ENCODE measurements at places on chromosomes 6 and 20.

DNA sequence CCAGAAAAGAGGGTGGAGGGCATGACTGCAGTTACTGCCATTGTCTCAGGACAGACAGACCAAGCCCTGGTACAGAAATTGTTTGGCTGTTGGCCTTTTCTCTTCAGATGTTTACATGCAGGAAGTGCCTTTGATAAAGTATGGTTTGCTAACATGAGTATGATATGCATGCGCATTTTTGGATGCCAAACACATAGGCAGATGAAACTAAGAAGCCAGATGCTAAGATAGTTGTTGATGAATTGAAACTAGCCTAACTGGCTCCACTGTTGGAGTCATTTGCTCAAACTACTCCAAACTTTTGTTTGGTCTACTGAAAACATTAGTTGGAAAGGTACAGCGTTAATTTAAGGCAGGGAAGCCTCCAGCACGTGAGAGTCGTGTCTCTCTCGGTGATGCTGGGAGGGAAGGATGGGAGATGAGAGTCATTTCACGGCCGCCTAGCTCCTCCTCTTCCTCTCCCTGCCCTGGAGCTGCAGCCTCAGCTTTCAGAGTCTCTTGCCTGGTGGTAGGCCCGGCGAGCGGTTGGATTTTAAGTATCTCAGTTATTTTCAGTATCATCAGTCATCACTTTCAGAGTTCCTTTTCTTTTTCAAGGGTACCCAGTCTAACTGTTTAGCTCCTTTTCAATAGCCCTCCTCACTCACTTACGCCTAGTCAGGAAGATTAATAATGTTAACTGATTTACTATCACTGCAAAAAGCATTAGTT, 29.7 kb downstream of the RREB1 start:
- DNase-seq: no peak

- DNase-seq: no peak
Measured at GRCh38 chr6:49264496-49264895, 198.6 kb downstream of the MMUT start.

GRCh38 chr6:51963980-51964379, 123.4 kb downstream of the PKHD1 start:
- no peak for DNase-seq

GRCh38 chr6:119390247-119390793, 40.8 kb upstream of the MAN1A1 start:
- DNase-seq: no peak

DNA sequence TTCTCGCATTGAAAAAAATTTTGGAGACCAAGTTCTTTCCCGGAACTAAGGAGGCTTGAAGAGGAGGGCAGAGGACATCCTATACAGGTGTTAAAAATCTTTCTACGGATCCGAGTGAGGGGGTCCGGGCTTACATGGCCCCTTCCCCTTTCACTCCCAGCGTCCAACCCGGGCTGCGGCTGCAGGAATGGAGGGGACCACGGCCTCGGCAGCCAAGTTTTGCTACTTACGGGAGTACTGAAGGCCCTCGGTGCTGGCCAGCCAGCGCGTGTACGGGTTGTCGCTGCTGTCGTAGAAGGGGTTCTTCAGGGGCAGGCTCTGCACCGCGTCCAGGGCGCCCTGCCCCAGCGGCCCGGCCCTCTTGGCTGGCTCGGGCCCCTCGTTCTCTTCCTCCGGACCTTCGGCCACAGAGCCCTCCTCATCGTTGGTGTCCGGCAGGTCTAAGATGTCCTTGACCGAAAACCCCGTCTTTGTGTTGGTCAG, 642 bp downstream of the NKX2-2 start:
- no peak for DNase-seq

- DNase-seq: no peak
Measured at GRCh38 chr6:109308018-109308492, 74.2 kb downstream of the CD164 start.

GRCh38 chr6:92864966-92865555, 554.3 kb downstream of the EPHA7 start:
- DNase-seq: no peak

Data from activated naive CD4-positive, alpha-beta T cell (primary cell).